ENCODE measurements at places on chromosomes 2 and 18.
A peak's percentile ranks its signal among the peaks of the same experiment; 100 is the strongest.

DNA sequence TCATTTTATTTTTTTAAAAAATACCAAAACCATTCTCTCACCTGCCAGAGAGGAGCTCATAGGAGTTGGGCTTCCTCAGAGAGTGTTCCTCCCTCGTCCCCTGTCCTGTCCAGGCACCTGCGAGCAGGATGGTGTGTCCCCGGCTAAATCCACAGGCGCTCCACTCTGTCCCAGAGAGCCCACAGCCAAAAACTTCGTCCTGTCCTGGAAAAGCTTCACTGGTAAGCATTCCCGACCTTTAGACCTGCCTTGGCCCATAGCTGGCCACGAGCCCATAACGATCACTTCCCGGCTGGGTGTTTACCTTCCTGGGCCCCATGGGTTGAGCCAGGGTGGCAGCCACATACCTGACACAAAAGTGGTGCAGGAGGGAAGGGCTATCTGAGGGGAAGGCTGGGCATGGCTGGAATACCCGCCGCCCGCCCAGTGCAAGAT is at the start of gene NGEF:
Gene NGEF (minus strand): TSS at position 230 of the 435 bp plus-strand sequence. CDS start 38,366 bp downstream, outside the sequence.
- no peak for DNase-seq

GRCh38 chr18:46536215-46536874 is 120.7 kb downstream of the LOXHD1 start:
- peak; percentile 35 for DNase-seq

GRCh38 chr2:119673796-119674195 is 5.2 kb upstream of the TMEM177 start:
- DNase-seq = no peak

GRCh38 chr2:216589791-216590190 is 43.4 kb upstream of the IGFBP2 start:
- no peak for DNase-seq

DNA sequence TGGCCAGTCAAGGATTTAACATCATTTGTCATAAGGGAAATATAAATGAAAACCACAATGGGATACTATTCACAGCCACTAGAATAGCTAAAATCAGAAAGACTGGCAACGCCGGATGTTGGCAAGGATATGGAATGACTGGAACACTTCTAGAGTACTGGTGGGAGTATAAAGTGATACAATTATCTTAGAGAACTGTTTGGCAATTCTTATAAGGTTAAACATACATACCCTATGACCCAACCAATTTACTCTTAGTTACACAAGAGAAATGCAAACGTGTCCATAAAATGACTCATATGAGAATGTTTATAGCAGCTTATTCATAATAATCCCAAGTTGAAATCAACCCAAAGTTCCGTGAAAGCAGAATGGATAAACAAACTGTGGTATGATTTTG is 35.1 kb downstream of the MAPK4 start:
- no peak for DNase-seq
